ENCODE measurements at places on chromosomes 5 and 9.

DNA sequence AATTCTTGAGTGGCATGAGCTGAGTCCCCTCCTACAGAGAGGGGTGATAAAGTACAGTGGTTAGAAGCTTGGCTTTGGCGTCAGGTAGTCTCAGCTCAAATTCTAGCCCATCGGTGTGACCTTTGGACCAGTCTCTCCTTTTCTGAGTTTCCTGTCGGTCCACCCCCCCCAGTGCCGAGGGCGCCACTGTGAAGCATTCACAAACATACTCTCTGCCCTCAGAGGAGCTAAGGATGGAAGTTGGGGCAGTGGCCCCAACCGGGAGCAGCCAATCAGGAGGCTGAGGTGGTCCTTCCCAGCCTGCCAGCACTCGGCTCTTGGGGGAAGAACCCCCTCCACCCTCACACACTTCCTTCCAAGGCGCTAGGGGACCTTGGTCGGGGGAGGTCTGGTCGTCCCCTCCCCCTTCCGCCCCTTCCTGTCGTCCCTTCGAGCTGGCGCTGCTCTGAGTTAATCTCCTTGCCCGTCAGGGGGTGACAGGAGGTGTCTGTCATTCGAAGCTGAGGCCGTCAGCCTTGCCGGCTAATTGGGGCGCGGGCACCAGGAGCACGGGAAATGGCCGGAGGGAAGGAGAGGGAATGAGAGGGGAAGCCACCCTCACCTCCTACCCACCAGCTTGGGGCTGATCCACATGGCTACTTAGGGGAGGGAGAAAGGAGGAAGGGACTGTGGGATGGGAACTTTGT is 53.0 kb downstream of the CXXC5 start:
- no peak for DNase-seq

DNA sequence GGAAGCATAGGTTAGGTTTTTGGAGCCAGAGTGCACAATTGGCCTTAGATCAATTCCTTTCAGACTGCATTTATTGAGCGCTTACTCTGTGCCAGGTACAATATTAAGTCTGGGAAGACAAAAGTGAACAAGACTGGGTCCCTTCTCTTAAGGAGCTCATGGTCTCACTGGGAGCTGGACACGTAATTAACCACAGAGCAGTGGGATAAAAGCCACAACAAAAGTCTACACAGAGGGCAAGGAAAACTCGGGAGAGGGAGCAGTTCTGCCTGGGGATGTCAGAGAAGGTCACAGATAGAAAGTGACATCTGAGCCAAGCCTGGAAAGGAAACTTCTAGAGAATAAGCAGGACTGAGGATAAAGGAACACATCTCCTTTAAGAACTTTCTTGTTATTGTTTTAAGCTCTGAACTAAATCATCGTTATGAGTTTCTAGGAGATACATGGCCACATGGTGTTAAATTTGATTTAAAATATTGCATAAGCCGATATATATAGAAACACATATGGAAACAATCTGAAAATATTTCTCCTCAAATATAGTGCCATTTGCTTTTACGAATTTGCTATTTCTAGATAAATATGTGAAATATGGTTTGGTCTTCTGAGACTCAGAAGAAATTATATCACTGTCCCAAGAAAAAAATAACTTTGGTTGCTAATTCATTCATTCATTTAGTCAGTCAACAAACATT is 40.1 kb upstream of the PDE8B start:
- DNase-seq, result no peak

DNA sequence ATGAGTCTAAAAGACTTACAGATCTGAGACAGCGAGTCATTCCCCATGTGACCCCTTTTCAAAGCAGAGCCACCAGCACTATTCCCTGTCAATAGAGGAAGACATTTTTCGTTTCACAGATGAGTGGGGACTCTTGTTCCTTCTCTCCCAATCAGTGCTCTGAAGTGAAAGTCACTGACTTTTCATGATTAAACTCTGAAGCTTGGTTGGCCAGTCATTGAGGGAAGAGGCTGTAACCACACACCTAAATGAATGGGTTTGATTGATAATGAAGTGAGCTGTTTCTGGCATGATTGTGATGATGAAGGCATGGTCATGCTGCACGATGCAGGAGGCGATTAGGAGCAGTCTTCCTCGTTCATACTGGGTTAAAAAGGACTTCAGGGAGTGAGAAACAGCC is 171.9 kb downstream of the ZNF462 start:
- DNase-seq, result no peak

DNA sequence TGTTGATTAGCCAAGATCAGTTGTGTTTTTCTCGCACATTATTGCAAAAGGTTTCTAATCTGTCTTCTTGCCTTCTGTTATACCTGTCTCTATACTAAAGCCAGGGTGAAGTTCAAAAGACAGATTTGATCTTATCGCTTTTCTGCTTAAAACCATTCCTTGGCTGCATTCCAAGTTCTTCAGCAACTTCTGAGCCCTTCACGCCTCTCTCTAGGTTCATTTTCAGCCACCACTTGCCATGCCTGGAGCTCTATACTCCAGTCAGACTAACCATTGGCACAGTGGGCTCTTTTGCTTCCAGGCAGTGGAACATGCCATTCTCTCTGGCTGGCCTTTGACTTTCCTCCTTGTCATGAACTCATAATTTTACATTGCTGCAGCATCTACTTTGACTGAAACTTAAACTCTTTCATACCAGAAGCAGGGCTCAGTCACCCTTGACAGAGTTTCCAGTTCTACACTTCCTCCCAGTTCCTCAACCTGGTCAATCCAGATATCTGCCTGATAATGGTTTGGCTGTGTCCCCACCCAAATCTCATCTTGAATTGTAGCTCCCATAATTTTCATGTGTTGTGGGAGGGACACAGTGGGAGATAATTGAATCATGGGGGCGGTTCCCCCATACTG is 114.4 kb downstream of the SLC12A2 start:
- DNase-seq, result no peak

- DNase-seq, result peak; percentile 55
Observed at GRCh38 chr5:56432321-56432720, 199.2 kb upstream of the ANKRD55 start.

DNA sequence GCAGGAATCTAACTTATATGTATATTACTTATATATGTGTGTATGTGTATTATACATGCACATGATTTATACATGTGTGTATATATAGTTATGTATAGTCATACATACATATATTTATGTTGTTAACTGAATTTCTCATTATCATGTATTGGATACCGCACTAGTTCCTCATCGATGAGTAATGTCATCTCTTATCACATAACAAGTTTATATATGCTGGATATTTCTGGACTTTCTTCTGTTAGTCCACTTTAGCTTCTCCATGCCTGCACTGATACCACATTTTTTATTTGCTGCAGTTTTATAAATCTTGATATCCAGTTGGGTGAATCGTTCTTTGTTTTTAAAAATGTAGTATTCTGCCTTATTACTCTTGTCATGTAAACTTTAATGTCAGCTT is 50.2 kb downstream of the APC start:
- peak; percentile 5 for DNase-seq

DNA sequence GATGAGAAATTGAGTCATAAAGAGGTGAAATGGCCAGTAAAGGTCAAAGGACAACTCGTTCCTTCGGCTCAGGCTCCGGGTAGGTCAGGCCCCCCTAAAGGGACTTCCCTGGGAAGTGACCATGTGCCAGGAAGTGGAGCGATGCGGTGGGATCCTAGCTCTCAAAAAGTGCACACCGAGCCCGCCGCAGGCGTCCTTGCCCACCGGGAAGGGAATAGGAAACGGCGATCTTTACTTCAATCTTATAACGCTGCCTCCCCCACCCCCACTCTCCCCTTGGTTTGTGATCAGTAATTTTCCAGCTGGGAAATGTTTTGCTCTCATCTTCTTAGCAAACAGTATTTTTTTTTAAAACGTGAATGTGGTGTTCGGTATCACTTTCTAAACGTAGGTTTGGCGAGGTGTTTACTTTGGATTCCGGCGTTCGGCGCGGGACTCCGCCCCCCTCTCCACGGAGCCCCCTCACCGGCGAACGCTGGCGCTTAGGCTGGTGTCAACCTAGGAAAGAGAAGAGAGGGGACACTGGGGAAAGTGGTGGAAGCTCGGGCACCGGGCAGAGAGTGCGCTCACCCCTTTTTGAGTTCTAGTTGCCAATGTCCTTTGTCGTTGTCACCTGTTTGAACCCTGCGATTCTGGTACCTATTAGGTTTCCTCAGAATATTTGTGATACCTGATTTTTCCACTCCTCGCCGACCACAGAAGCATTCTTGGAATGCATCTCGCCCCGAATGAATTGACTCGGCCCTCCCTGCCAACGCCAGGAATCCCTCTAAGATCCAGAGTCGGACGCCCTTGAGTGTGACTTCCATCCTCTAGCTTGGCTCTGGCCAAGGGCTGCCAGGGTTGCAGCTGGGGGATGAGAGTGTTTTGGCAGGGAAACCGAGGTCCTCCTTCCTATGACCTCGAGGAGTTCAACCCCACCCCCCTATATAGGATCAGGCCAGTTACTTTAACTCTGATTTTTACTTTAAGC is 1.8 kb upstream of the KLF4 start:
- no peak for DNase-seq

GRCh38 chr5:21689587-21689986 is 1163.6 kb downstream of the CDH12 start:
- no peak for DNase-seq

GRCh38 chr5:144247131-144247530 is 76.5 kb downstream of the KCTD16 start:
- peak; percentile 11 for DNase-seq

DNA sequence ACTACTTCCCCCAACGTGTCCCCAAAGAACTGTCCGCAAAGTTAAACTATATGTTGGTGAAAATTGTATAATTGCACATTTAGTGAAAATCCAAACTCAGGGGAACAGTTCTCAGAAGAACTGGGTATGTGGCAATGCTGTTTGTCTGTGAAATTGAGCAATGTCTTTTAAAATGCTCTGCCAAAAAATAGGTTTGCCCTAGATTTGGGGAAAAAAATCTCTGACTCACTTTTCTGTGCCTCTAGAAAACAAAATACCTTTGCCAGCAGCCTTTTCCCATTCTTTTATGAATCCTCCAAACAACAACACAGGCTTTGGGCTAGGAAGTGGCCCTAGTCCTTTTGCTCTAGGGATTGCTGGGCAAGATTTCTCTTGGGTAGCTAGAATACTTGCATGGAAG is 37.4 kb upstream of the ZNF608 start:
- DNase-seq, result peak; percentile 81

DNA sequence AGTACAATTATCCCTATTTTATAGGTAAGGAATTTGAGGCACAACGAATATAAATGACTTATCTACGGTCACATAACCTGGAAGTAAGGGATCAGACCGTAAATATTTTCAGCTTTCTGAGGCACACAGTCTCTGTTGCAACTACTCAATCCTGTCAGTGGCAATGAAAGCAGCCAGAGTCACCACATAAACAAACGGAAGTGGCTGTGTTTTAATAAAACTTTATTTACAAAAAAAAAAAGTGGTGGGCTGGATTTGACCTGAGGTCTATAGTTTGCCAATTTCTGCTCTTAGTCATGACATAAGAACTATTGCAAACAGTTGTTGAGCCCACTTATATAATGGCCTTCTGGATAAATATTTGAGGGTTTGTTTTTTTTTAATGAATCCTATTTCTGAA is 29.6 kb downstream of the ZNF366 start:
- no peak for DNase-seq

DNA sequence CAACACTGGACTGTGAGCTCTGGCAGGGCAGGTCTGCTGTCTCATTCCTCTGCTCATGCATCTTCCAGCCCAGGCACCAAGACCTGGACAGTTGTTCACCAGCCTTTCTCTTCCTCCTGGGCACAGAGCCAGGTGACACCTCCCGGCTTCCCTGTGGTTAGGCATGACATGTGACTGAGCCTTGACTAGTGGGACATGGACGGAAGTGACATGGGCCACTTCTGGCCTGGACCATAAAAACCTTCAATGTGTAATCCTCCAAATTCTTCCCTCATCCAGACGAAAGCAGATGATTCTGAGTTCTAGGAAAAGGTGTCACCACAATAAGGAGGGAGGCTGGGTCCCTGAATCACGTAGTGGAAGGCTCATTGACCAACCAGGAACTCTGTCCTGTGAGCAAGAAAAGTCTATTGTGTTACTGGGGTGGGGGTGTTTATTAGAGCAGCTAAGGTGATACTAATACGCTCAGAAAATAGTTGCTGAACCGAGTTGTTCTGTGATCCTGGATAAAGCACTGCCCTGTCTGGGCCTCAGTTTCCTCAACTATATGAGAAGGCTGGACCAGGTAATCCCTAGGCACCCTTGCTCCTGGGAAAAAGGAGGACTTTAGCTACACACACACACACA is 26.6 kb upstream of the CRB2 start:
- peak; percentile 22 for DNase-seq

DNA sequence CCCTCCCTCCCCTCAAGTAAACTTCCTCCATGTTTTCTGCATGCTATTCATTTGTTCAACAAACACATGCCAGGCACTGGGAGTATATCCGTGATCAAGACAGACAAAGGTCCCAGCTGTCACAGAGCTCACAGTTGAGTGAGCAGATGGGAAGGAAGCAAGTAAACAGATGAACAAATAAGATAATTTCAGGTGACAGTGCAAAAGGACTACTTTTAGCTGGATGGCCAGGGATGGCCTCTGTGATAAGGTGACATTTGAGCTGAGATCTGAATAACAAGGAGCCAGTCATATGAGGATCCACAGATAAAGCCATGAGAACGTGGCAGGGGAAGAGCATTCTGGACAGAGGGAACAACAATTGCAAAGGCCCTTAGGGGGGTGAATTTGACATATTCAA is 121.7 kb upstream of the RAD23B start:
- DNase-seq, result no peak

GRCh38 chr9:114889802-114890224 is 40.6 kb downstream of the TNFSF8 start:
- DNase-seq, result no peak

GRCh38 chr5:165723931-165724330 is 2218.5 kb downstream of the MAT2B start:
- DNase-seq, result no peak

DNA sequence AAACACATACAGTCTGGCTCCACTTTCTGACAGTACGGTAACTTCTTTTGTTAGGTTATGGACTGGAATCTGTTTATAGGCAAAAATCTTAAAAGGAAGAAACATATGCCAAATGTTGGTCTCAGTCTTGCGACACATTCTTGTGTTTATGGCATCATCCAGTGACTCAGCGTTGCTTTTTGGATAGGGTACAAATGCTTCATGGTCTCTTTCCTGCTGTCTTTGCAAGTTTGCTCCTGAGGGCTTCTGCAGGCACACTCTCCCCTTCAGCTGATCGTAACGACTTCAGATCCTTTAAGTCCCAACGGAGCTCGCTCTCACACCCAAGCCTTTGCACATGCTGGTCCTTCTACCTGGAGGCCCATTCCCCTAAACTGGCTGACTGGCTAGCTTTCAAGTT is 23.6 kb upstream of the TNFSF8 start:
- DNase-seq, result peak; percentile 68

GRCh38 chr5:5371957-5372356 is 50.5 kb upstream of the ICE1 start:
- no peak for DNase-seq

Data from amniotic epithelial cell (primary cell).